ENCODE measurements at places on chromosomes 11 and 22. TPM values are rescaled to one million over a fixed set of nuclear protein-coding genes. Genes with fewer than 3 reads are reported as not detected.

GRCh38 chr11:108037636-108038035, 28.9 kb downstream of the CUL5 start:
- DNase-seq = no peak

GRCh38 chr11:44614281-44614775, 48.9 kb downstream of the CD82 start:
- no peak for DNase-seq

The C11orf86 gene
- 0.44 TPM for polyA plus RNA-seq

- DNase-seq = no peak
Observed at GRCh38 chr11:29481738-29482137, 535.1 kb downstream of the KCNA4 start.
